NCI-H82 (cell line): ENCODE measurements at places on chromosomes 6 and 20.

DNA sequence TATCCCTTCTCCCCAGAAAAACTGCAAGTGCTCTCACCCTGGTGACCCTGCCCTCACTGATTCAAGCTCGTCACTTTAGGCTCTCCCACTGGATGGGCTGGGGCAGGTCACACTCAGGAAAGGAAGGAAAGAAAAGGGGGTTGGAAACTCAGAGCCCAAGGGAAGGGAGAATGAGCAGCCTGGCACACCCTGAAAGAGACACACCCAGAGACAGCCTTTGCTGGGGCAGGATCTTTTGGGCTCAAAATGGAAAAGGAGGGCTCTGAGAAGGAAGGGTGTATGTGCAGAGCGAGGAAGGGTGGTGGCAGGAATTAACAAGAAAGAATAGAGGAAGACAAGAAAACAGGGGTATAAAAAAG is 2.5 kb downstream of the PPP1R18 start:
- no peak for DNase-seq

GRCh38 chr6:148526145-148526544 is 183.5 kb downstream of the SASH1 start:
- DNase-seq, result no peak

- no peak for DNase-seq
Observed at GRCh38 chr6:119182216-119182803, 103.8 kb upstream of the FAM184A start.

DNA sequence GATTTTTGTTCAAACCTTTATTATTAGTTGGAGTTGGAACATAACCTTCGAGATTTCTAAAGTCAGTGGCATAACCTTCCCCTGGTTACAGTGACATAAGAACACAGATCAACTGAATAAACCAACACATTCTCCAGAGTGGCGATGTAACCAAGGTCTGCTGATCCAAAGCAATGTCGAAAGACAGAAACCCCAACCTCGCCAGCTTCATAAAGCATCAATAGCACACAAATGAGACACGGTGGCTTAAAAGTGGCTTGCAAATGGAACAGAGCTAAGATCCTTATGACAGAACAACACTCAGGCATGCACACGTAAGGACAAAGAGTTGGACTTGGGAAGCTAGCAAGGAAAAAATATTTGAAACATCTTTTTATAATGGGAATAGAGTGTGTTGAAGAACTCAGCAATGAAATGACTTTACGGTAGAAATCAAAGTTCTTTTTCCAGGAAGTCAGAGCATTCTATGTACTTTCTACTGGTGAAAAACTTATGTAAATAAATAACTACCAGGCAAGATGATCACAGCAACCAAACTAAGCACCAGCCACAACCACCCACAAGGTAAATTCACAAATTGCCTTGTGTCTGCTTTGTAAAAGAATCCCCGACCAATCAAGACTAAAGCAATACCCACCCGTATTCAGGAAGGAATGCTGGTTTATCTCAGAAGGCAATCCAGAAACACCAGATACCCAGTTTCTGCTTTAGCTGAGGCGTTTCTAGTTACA is 61.0 kb upstream of the NHSL1 start:
- DNase-seq, result no peak

GRCh38 chr6:49557177-49557576 is 6.7 kb downstream of the C6orf141 start:
- no peak for DNase-seq

DNA sequence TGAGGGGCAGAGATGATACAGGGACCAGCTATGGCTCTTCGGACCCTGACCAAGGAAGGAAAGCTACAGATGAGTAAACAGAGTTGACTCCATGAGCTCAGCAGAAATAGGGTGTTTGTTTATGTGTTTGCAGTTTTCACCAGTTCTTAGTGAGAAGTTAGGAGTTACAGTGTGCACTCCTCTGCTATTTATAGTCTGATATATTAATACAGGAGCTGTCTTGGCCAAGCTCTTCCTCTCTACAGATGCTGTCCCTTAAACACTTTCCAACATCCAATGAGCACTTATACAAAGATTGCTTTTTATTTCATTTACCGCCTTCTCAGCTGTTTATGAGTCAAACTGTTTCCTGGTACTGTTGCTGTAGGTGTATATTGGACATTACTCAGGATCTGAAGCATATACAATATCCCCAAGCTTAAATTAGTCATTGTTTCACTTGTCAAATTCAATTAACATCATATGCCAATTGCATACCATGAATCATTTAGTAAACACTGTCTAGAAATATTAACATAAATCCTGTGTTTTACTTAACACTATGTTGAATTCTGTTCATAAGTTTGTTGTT is 618.0 kb downstream of the PRKN start:
- DNase-seq, result no peak

GRCh38 chr6:159830501-159831372 is 30.7 kb downstream of the PNLDC1 start:
- peak; percentile 77 for DNase-seq

DNA sequence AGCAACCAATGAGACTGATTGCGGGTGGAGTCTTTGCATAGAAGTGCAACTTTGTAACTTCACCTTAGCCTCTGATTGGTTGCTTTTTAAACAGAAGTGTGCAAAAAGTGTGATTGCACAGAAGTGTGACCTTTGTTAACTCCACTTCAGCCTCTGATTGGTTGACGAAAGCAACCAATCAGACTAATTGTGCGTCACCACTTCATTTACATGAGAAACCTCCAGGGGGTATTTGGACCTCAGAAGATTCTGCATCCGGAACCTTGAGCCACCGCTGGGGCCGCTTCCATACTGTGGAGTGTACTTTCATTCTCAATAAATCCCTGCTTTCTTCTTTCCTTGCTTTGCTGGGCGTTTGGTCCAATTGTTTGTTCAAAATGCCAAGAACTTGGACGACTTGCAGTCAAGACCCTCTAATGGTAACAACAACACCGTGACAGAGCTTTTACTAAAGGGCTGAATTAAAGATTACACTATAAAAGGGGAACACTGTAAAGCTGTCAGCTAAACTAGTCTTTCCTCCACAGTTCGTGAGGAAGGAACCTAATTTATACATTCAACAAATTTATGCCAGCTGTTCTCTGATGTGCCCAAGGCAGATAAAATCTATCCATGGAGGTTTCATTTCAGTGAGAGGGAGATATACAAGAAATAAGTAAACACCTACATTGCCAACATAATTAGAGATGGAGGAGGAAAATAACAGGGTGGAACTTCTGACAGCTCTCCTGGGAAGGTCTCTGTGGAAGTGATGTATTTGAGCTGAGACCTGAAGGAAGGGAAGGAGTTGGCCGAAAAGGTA is 1.4 kb upstream of the HECA start:
- peak; percentile 25 for DNase-seq

GRCh38 chr6:125784365-125784764 is 6.4 kb upstream of the NCOA7 start:
- no peak for DNase-seq

DNA sequence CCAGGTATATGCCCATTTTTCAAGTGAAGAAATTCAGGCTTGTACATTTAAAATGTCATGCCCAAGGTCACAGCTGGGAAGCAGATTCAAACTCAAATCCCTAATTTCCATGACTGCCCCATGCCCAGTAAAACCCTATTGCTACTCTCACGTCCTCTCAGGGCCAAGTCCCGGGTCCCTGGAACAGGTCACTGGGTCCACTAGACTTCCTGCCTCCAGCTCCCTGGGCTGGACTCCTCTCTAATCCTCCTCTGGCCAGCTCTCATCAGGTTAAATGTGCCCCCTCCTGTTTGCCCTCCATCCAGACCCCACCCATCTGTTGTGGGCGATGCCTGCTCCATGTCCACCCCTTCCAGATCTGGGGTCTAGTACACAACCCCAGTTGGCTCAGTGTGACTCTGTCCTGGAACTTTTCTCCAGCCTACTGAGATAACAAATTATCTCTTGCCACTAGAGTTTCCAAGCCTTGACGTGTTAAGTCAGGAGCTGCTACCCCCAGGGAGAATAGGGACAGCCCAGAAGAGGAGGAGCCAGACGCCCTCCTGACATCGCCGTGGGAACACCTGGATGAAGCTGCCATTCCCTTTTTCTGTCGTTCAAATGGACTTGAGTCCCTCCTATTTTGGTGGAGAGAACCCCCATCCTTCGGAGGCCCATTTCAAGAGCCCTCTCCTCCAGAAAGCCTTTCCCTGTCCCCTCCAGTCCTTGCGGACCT is 3.7 kb upstream of the SPDEF start:
- no peak for DNase-seq

DNA sequence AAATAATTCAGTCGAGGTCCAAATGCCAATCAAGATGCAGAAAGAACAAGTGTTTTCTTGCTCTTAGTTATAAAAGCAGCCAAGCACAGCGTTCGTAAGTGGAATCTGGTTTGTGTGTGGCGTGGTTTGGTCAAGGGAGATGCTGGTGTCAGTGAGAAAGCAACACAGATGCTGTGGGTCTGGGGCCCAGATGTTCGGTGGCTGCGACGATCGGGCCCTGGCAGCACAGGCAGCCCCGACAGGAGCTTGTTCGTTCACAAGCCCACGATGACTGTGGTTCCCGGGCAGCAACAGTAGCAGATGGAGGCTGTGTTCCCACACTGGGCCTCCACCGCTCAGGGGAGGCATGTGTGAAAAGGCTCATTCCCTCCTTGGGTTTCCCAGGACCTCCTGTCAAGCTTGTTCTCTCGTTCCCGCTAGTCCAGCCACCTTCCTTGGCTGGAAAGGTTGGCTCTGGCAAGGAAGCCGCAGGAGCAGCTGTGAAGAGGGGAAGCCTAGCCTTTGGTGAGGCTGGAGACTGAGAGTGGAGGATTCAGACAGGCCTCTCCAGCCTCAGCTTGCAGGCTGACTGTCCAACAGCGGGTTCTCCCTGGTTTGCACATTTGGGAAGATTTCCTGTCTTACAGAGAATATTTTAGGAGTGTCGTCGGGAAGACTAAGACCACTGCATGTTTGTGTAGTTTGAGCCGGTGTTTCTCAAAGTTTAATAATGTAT is 304.7 kb downstream of the QKI start:
- no peak for DNase-seq

DNA sequence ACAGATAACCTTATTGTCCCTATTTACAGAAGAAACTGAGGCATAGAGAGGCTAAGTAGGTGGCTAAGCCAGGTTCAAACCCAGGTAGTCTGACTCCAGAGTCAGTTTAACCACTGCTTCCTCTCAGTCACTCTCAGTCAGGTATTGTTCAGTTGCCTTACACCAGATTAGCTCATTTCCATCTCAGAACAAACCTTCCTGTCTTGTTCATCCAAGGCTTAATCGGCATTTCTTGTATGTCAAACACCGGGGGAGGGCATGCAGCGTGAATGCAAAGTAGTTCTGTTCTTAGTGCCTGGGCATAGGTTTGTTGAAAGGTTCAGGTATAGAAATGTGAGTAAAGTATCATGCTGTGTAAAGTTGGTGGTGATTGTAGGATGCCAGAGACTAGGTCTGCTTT is 51.7 kb downstream of the CTNNBL1 start:
- no peak for DNase-seq

GRCh38 chr6:169938731-169939130 is 187.3 kb downstream of the ERMARD start:
- no peak for DNase-seq

- DNase-seq, result no peak
Observed at GRCh38 chr6:133631421-133631820, 257.5 kb upstream of the TCF21 start.

- DNase-seq, result no peak
Observed at GRCh38 chr6:150072201-150072600, 3.3 kb upstream of the ULBP3 start.

- DNase-seq, result no peak
Observed at GRCh38 chr6:44942201-44942600, 385.9 kb upstream of the RUNX2 start.

- peak; percentile 32 for DNase-seq
Observed at GRCh38 chr20:13102694-13103093, 93.9 kb downstream of the SPTLC3 start.
